Muscle of leg (tissue), 16 donors: ENCODE measurements at places on chromosomes 13 and 19. TPM values are rescaled to one million over a fixed set of nuclear protein-coding genes. Genes with fewer than 3 reads are reported as not detected.

Gene FFAR1
- total RNA-seq: 0.04 TPM

Gene ARL11
- total RNA-seq: 0.58 TPM

GRCh38 chr13:50970956-50971355, 61.4 kb downstream of the RNASEH2B start:
- H3K4me1 ChIP-seq: no peaks in the 10 kb centered on the region
- no peak overlapping the region for H3K27ac ChIP-seq
- peaks cover 17% of the 10 kb centered on the region for H3K36me3 ChIP-seq
- no peaks in the 10 kb centered on the region for H3K27me3 ChIP-seq

Gene C1QTNF9
- total RNA-seq: 3.5 TPM

Gene CEACAM20
- total RNA-seq: not detected

DNA sequence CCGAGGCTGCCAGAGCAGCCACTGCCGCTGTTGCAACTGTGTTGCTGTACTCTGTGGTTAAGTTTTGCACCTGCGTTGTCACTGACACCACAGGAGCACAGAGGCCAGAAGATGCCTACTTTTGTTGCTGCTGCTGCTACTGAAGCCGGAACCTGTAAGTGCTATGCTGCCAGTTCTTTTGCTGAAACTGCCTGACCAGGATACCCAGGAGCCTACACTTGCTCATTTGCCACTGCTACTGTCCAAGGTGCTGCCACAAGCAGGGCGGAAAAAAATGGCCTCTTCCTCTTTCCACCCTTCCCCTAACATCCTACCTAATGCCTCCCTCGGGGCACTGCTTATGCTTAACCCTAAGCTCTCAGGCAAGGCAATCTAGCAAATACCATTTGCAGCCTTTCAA, 29.0 kb upstream of the NBEA start:
- H3K36me3 ChIP-seq: no peaks in the 10 kb centered on the region
- H3K4me3 ChIP-seq: no peak overlapping the region
- peak; percentile 18 for DNase-seq
- no peak overlapping the region for H3K27ac ChIP-seq
- no peaks in the 10 kb centered on the region for H3K27me3 ChIP-seq

- no peak overlapping the region for H3K4me3 ChIP-seq
- H3K4me1 ChIP-seq: no peaks in the 10 kb centered on the region
- no peaks in the 10 kb centered on the region for H3K27me3 ChIP-seq
- no peak overlapping the region for H3K27ac ChIP-seq
- H3K36me3 ChIP-seq: no peaks in the 10 kb centered on the region
Measured at GRCh38 chr13:70864731-70865130, 756.5 kb upstream of the KLHL1 start.

- no peaks in the 10 kb centered on the region for H3K4me1 ChIP-seq
- H3K36me3 ChIP-seq: no peaks in the 10 kb centered on the region
- no peaks in the 10 kb centered on the region for H3K27me3 ChIP-seq
- H3K27ac ChIP-seq: no peak overlapping the region
- no peak for DNase-seq
Measured at GRCh38 chr13:73157031-73157430, 98.2 kb downstream of the KLF5 start.

Gene HDGFL2
- total RNA-seq: 35.0 TPM

Gene SPART
- 78.7 TPM for total RNA-seq

DNA sequence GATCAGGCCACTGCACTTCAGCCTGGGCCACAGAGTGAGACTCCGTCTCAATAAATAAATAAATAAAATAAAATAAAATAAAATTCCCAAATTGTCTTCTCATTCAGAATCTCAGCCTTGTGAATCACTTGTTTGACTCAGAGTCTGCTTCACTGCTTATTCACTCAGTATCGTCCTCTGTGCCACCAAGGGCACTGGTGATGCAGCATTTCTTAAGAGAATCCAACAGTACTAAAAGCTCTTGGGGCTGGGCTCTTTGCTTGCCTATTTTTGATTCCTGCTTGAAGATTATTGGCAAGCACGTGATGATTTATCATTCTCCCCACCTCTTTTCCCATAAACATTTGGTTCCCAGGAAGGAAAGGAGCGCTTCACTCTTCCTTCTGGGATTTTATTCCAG, 54.8 kb upstream of the HMGB1 start:
- no peak for DNase-seq
- no peaks in the 10 kb centered on the region for H3K27me3 ChIP-seq
- no peaks in the 10 kb centered on the region for H3K4me1 ChIP-seq
- H3K4me3 ChIP-seq: no peak overlapping the region

- no peak overlapping the region for H3K4me3 ChIP-seq
- no peak for DNase-seq
Measured at GRCh38 chr13:67614579-67614978, 384.4 kb upstream of the PCDH9 start.

DNA sequence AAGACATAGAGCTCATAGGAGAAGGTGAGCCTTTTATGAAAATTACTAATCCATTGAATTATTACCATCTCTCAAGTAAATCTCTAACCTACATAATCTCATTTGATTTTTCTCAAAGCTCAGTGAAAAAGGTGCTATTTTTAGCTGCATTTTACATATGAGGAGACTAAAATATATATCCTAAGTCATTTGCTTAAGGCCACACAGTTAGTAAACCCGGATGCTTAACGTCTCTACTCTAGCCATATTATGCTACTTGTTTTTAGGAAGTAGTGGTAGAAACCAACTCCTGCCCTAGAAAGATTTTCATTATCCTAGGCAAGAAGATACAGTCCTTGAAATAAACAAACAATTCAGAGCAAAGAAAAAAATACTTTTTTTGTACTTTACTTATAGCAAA, 108.9 kb downstream of the RBM26 start:
- H3K27ac ChIP-seq: no peak overlapping the region
- H3K4me1 ChIP-seq: no peaks in the 10 kb centered on the region
- no peaks in the 10 kb centered on the region for H3K27me3 ChIP-seq
- H3K36me3 ChIP-seq: no peaks in the 10 kb centered on the region
- DNase-seq: no peak
- H3K4me3 ChIP-seq: no peak overlapping the region

DNA sequence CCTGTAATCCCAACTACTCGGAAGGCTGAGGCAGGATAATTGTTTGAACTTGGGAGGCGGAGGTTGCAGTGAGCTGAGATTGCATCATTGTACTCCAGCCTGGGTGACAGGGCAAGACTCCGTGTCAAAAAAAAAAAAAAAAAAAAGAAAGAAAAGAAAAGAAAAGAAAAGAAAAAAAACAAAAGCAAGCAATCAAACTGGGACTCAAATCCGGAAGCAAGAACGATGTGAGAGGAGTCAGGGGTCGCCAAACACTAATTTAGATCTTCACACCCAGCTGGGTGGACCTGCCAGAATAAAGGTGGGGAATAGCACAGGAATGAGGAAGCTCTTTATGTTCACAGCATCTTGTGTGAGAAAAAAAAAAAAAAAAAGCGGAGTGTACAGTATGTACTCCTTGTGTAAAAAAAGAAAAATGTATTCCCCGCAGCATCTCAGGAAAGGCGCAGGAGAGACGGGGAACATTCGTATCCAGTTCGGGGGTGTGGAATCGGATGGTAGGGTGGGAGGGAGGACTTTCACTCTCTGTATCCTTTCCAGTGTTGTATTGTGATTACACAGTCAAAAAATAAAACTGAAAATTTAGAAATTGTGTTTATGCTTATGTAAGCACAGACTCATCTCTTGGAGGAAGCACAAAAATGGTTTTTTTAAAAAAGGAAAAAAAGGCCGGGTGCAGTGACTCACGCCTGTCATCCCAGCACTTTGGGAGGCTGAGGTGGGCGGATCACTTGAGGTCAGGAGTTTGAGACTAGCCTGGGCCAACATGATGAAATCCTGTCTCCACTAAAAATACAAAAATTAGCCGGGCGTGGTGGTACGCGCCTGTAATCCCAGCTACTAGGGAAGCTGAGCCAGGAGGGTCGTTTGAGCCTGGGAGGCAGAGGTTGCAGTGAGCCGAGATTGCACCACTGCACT, 7.6 kb downstream of the DNAJB1 start:
- peak; percentile 85 for DNase-seq
- peak overlapping the region; percentile 65 for H3K27ac ChIP-seq
- no peaks in the 10 kb centered on the region for H3K27me3 ChIP-seq
- H3K4me3 ChIP-seq: no peak overlapping the region
- H3K36me3 ChIP-seq: peaks cover 23% of the 10 kb centered on the region
- H3K4me1 ChIP-seq: peaks cover 26% of the 10 kb centered on the region

DNA sequence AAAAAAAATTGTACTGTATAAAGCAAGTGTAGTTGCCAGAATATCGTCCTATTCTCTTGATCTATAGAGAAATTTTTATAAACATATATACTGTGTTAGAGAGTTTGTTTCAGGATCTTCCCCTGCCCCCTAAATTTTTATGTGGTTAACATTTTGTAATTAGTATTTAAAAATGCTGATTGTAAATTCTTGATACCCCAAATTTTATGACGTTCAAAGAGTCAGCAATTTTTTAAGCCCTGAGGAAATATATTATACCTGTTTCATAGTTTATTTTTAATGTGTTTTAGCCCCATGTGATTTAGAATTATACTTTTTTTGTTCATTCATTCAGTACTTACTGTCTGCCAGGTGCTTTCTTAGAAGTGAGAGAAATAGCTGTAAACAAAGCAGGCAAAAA, 7.3 kb upstream of the KCTD4 start:
- no peak overlapping the region for H3K27ac ChIP-seq
- no peaks in the 10 kb centered on the region for H3K27me3 ChIP-seq
- peaks cover 6% of the 10 kb centered on the region for H3K4me1 ChIP-seq

- H3K4me3 ChIP-seq: no peak overlapping the region
- no peaks in the 10 kb centered on the region for H3K4me1 ChIP-seq
- no peaks in the 10 kb centered on the region for H3K27me3 ChIP-seq
- no peaks in the 10 kb centered on the region for H3K36me3 ChIP-seq
- no peak overlapping the region for H3K27ac ChIP-seq
Measured at GRCh38 chr13:40694426-40694825, 28.0 kb upstream of the FOXO1 start.

Gene PDX1
- total RNA-seq: not detected

GRCh38 chr19:35153701-35154524, 622 bp upstream of the FXYD5 start:
- H3K4me1 ChIP-seq: peaks cover 22% of the 10 kb centered on the region
- no peaks in the 10 kb centered on the region for H3K36me3 ChIP-seq
- H3K4me3 ChIP-seq: peak overlapping the region; percentile 55
- DNase-seq: no peak
- H3K27ac ChIP-seq: no peak overlapping the region
- peaks cover 65% of the 10 kb centered on the region for H3K27me3 ChIP-seq

- no peaks in the 10 kb centered on the region for H3K27me3 ChIP-seq
- peaks cover 57% of the 10 kb centered on the region for H3K4me1 ChIP-seq
- peak overlapping the region; percentile 29 for H3K4me3 ChIP-seq
- H3K36me3 ChIP-seq: peaks cover 46% of the 10 kb centered on the region
- DNase-seq: peak; percentile 63
Measured at GRCh38 chr19:53870485-53870844, 2.8 kb downstream of the MYADM start.

GRCh38 chr13:106088085-106088484, 447.4 kb downstream of the EFNB2 start:
- no peak overlapping the region for H3K27ac ChIP-seq
- H3K36me3 ChIP-seq: no peaks in the 10 kb centered on the region
- H3K4me3 ChIP-seq: no peak overlapping the region
- peak; percentile 25 for DNase-seq
- H3K4me1 ChIP-seq: no peaks in the 10 kb centered on the region

DNA sequence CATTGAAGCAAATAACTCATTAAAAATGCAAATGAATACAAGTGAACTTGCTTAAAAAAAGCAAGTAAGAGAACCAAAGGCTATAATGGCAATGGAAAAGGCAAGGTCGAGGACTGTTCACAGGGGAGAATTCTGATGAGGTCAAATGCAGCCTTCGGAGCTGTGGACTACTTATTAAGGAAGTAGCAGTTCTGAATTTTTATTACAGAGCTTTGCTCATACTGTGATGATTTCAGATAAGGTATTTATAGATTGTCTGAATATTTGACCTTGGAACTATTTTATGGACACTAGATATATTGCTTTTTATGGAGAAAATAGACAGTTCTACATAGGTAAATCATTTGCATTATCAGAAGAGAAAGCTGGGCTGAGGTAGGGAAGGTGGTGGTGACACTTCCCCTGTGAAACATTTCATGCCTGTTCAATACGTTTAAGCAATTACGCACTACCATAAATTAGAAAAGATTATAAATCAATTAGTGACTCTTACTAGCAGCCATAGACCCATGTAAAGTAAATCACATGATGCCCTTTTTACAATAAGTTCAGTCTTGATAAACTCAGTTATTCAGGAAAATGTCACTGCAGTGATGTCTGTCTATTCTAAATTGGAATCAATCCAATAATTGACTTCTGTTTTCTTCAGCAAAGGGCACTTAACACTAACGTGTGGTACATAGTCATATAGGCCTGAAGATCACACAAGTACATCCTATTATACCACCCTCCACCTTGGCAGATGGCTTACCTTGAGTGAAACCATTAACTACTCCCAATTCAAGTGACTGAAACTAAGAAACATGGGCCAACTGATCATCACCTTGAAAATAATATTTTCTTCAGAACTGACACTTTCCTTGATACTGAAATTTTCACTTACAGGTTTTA, 260.0 kb downstream of the KLF12 start:
- H3K36me3 ChIP-seq: no peaks in the 10 kb centered on the region
- no peaks in the 10 kb centered on the region for H3K27me3 ChIP-seq
- H3K4me1 ChIP-seq: no peaks in the 10 kb centered on the region
- H3K4me3 ChIP-seq: no peak overlapping the region

GRCh38 chr19:50549059-50549926, 18.9 kb downstream of the LRRC4B start:
- DNase-seq: no peak
- peaks cover 31% of the 10 kb centered on the region for H3K27me3 ChIP-seq
- H3K27ac ChIP-seq: no peak overlapping the region
- H3K4me3 ChIP-seq: no peak overlapping the region
- H3K4me1 ChIP-seq: peaks cover 20% of the 10 kb centered on the region

Gene OR7D2
- under 0.01 TPM for total RNA-seq

Gene KLK3
- not detected for total RNA-seq

GRCh38 chr19:14005349-14006084, 603 bp downstream of the RFX1 start:
- peak; percentile 94 for DNase-seq
- H3K4me1 ChIP-seq: peaks cover 23% of the 10 kb centered on the region
- H3K27me3 ChIP-seq: no peaks in the 10 kb centered on the region
- H3K36me3 ChIP-seq: peaks cover 2% of the 10 kb centered on the region
- H3K27ac ChIP-seq: peak overlapping the region; percentile 99
- peak overlapping the region; percentile 73 for H3K4me3 ChIP-seq

- no peaks in the 10 kb centered on the region for H3K36me3 ChIP-seq
- H3K27me3 ChIP-seq: no peaks in the 10 kb centered on the region
- H3K27ac ChIP-seq: no peak overlapping the region
- DNase-seq: no peak
Measured at GRCh38 chr13:106078191-106078590, 457.3 kb downstream of the EFNB2 start.

DNA sequence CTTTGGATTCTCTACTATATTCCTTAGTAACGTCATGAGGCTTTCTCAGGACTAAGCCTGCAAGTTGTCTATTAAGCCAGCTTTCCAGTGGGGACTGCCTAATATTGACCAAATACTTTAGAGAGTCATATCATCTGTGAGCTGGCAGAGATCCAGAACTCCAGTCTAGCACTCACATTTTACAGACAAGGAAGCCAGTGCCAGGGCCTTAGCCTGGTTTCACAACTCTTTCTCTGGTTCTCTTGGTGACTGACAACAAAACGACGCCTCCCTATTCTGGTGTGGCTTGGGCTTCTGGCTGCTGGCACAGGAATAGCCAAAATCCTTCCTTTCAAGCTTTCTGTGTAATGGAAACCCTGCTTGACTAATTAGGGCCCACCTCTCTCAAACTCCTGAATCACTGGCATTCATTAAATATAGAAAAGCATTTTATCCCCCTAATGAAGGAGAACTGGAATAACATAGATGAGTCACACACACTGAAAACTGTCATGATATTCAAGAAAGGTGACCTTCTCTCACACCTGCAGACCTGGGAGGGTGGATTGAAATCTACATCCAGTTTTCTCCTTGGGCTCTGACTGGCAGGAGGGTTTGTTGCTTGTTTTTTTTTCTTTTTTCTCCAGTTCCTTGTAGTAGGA, 75.2 kb upstream of the UBL3 start:
- no peak overlapping the region for H3K27ac ChIP-seq
- H3K27me3 ChIP-seq: no peaks in the 10 kb centered on the region
- H3K4me3 ChIP-seq: no peak overlapping the region
- peaks cover 35% of the 10 kb centered on the region for H3K4me1 ChIP-seq
